ENCODE measurements at places on chromosomes 4 and X. TPM values are rescaled to one million over a fixed set of nuclear protein-coding genes. Genes with fewer than 3 reads are reported as not detected.

Gene PUDP
- total RNA-seq, result 14.2 TPM

Gene FRAS1
- total RNA-seq, result 0.23 TPM

Gene EVC2
- not detected for total RNA-seq

Gene SH2D1A
- total RNA-seq, result 0.21 TPM

Gene SCML2
- 7.1 TPM for total RNA-seq

All from Panc1 (cell line).